GM20000 (cell line): ENCODE measurements at places on chromosomes 7 and 10.

- DNase-seq, result peak; percentile 57
Measured at GRCh38 chr10:99548041-99548530, 15.3 kb downstream of the NKX2-3 start.

- DNase-seq, result no peak
Measured at GRCh38 chr7:25385506-25386136, 157.3 kb upstream of the NPVF start.

- DNase-seq, result no peak
Measured at GRCh38 chr7:44634187-44634838, 27.9 kb downstream of the OGDH start.

GRCh38 chr10:90862908-90863514 is 5.2 kb upstream of the HTR7 start:
- peak; percentile 39 for DNase-seq

GRCh38 chr10:14772399-14772798 is 2.3 kb downstream of the FAM107B start:
- DNase-seq, result no peak

- no peak for DNase-seq
Measured at GRCh38 chr10:132832186-132832969, 46.4 kb upstream of the NKX6-2 start.

GRCh38 chr7:84324136-84324630 is 129.6 kb upstream of the SEMA3A start:
- no peak for DNase-seq

GRCh38 chr7:154575497-154575896 is 427.4 kb downstream of the PAXIP1 start:
- DNase-seq, result no peak

DNA sequence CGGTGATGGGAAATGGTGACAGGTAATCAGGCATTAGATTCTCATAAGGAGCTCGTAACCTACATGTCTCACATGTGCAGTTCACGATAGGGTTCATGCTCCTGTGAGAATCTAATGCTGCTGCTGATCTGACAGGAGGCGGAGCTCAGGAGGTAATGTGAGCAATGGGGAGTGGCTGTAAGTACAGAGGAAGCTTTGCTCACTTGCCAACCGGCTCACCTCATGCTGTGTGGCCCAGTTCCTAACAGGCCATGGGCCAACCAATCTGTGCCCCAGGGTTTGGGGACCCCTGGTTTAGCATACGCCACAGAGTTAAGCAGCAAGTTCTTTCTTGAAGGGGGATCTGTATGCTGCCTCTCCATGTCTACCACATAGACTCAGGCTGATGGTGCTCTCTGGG is 133.1 kb downstream of the IQUB start:
- no peak for DNase-seq

GRCh38 chr10:535051-535450 is 154.4 kb downstream of the DIP2C start:
- DNase-seq, result no peak

DNA sequence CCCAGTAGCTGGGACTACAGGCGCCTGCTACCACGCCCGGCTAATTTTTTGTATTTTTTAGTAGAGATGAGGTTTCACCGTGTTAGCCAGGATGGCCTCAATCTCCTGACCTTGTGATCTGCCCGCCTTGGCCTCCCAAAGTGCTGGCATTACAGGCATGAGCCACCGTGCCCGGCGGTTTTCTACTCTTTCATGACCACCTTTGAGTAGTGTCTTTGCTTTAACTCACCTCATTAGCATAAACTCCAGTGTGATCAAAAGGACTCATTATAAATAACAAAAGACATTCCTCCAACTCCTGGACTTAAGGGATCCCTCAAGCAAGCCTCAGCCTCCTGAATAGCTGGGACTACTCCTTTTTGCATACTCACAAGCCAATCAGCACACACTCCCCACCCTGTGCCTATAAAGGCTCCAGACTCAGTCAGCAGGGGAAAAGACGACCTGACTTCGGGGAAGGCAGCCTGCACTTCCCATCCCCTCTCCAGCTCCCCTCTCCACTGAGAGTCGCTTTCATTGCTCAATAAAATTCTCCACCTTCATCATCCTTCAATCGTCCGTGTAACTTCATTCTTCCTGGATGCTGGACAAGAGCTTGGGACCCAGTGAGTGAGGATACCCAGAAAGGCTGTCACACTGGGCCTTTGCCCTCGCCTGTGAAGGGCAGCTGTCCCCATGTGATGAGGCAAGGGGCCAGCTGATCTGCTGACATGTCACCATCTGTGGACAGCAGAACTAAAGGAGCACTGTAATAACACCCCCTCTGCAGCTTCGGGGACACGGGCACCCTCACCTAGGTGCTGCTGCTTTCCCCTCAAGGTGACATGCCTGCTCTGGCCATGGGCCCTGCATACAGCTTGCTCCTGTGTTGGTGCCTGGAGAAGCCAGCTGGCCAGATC is 35.0 kb upstream of the EIF4H start:
- no peak for DNase-seq

- DNase-seq, result no peak
Measured at GRCh38 chr10:99395750-99396445, 34.5 kb downstream of the GOT1 start.

GRCh38 chr7:68684996-68685395 is 913.3 kb upstream of the AUTS2 start:
- DNase-seq, result no peak

DNA sequence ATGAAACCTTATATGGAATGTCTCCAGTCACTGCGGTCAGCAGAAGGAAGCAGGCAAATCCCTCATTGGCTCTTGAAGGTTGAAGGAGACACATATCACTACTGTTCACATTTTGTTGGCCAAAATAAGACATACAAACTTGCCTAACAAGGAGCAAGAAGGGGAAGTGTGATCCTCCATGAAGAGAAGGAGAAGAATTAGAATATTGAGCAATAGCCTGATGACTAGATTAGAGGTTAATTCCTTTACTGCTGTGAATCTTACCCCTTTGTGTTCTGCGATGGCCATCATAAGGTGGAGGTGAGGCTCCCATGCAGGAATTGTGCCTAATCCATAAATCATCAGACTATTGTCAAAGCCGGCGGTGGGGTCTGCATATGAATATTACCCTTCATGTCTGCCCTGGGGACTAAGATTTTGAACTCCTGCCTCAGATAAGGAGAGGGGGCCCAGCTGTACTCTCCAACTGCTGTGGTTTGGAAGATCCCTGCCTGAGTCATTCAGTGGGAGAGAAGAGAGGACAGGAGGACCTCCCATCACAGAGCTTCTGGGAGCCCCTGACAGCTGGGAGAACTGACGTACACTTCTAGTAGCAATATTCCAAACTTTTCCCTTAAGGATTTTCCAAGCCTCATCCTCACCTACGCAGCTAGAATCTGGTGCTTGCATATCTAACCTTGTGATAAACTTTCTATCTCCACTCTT is 398.5 kb downstream of the REEP3 start:
- no peak for DNase-seq

DNA sequence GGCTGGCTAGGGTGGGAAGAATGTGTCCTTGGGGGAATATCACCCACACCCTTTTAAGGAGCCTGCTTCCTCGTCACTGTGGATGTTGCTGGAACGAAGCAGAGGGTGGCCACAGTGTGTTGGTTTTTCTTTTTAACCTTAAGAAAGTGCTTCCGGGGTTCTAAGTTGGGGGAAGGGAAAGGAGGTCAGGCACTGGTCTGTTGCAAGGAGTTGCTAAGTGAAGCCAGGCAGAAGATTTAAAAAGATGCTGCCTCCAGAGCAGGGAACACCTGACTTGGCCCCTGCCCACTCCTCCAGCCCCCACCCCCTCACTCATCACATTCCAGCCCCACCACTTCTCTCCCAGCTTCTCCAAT is 213.1 kb downstream of the EMX2 start:
- DNase-seq, result no peak

- DNase-seq, result no peak
Measured at GRCh38 chr10:12221323-12222298, 25.6 kb downstream of the CDC123 start.

GRCh38 chr10:4102802-4103344 is 317.9 kb upstream of the KLF6 start:
- no peak for DNase-seq

GRCh38 chr7:121062671-121063279 is 74.3 kb downstream of the CPED1 start:
- no peak for DNase-seq

DNA sequence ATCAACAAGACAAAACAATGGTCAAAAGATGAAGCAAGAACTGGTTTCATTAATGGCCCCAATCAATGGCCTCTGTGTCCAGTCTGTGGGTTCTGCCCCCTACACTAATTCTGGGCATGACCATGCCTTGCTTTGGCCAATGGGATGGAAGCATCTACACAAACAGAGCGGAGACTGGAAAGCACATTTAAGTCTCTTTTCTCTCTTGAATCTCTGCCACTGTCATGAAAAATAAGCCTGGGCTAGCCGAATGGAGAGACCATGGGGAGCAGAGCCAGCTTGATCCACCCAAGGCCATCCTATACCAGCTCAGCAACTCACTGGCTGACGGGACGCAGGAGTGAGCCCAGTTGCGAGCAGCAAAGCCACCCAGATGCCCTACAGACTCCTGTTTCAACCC is 30.9 kb downstream of the ANKRD16 start:
- no peak for DNase-seq

GRCh38 chr7:45259966-45260646 is 102.5 kb downstream of the RAMP3 start:
- DNase-seq, result peak; percentile 73

- no peak for DNase-seq
Measured at GRCh38 chr7:11701829-11702560, 130.0 kb downstream of the THSD7A start.

DNA sequence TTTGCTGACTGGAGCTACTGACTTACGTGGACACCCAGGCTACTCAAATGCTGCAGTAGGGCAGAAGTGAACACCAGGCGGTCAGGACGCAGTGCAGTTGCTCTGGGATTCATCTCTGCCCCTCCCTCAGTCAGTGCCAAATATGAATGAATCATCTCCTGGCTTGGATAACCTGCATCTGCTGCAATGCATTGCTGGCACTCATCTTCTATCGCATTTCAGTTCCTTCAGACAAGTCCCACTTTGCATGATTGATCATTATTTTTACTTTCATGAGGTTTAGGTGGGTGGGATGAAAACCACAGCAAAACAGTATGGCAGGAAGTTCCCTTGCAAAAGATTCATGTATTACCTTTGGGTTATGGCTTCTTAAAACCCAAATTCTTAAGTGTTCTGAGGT is 224.6 kb upstream of the NRP1 start:
- no peak for DNase-seq

DNA sequence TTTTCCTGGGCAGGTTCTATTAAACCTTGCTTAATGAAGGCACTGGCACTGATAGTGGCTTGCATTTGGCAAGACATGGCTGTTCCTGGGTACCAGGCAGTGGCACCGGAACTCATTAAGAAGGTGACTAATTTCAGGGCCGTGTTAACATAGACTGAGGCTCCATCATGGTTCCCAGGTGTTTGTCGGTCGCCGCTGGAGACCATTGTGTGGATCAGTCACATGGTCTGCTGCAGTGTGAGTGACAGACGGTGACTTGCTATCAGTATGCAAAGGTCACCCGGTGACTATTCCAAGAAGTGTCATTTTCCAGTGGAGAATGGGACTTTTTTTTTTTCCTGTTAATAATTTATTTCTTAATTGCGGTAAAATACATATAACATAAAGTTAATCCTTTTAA is 106.3 kb downstream of the INSYN2A start:
- DNase-seq, result no peak

- no peak for DNase-seq
Measured at GRCh38 chr10:63388421-63389031, 77.3 kb downstream of the JMJD1C start.

- no peak for DNase-seq
Measured at GRCh38 chr10:74867351-74867750, 41.0 kb downstream of the KAT6B start.

DNA sequence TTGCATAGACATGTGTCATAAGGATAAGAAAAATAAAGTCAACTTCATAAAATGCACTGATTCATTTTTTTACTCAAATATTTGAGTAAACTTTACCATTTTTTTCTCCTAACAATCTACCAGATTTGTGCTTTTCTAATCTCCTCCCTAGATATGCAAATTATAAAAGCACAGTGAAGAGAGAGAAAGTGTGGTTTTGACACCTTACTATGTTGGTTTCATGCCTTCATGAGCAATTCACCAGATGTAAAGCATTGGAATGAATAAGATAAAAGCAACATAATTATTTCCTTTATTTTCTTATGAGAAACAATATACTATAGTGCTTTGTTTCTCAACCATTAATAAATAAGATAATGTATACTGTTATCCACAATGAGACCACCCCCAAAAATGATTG is 432.5 kb upstream of the PCDH15 start:
- DNase-seq, result peak; percentile 8

DNA sequence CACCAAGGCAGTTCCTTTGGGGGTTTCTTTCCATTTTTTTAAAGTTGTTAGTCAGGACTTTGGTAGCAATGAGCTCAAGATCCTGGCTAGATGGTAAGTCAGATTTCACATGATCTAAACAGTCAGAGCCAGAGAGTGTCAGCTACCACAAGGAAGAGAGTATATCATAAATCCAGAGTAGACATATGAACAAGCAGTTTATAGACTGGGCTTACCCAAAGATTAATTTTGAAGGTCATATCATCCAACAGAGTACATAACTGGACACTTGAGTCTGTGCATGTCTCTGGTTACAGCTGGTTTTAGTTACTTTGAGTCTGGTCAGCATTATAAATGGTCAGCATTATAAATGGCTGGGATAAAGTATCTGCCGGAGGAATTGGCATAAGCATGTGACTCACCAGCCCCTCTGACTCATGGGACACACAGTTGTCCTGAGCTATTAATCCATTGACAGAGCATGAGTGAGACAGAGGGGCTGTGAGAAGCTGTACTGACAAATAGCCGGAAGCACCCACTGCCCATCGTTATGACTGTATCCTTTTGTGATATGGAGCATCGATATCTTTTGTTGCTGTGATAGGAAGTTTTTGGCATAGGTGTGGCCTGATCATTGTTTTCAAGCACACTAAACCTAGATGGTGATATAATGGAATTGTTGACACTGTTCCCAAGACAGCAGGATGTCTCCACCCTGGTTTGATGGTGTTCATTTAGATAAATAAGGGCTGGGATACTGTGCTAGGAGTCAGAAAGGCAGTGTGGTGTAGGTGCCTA is 19.3 kb downstream of the PPP1R3C start:
- no peak for DNase-seq

DNA sequence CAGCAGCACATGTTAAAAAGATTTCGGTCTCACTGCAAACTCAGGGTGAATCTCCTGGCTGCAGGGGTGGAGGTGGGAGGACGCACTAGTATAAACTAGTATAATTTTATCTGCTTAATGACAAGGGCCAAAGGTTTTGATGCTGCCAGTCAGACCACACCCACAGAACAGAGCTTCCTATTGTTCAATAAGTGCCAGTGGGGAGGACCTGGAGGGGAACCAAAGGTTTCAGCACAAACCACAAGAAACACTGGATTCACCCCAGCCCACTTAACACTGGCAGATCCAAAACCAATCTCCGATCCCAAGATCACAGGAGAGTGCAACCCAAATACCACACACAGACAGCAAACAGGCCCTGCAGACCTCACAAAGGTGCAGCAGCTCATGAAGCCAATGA is 6.6 kb downstream of the VOPP1 start:
- no peak for DNase-seq

- no peak for DNase-seq
Measured at GRCh38 chr10:21514129-21514817, 11.2 kb downstream of the SKIDA1 start.
